ENCODE measurements at places on chromosomes 4 and X.

GRCh38 chrX:23666282-23666681, 1.0 kb upstream of the PRDX4 start:
- DNase-seq, result no peak

DNA sequence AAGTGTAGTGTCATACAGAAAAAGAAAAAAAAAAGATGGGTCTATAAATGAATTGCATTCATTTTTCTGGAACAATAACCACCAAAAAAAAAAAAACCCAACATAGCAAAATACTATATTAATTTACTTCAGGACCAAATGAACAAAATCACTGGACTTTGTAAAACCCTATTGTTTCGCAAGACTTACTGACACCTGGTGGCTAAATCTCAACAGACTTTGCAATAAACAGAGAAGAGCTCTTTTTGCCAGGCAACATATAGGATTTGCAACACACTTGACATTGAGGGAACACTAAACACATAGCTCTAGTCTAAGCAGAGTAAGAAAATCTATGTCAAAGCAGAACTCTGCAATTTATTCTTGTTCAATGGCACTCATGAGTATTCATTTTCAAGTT, 990.2 kb downstream of the STPG2 start:
- DNase-seq, result no peak

- DNase-seq, result no peak
Observed at GRCh38 chrX:69505772-69506616, 1.9 kb downstream of the NALF2 start.

GRCh38 chr4:566508-567295, 9.4 kb downstream of the TMEM271 start:
- DNase-seq, result no peak

GRCh38 chr4:126559961-126560360, 1072.8 kb upstream of the INTU start:
- no peak for DNase-seq

DNA sequence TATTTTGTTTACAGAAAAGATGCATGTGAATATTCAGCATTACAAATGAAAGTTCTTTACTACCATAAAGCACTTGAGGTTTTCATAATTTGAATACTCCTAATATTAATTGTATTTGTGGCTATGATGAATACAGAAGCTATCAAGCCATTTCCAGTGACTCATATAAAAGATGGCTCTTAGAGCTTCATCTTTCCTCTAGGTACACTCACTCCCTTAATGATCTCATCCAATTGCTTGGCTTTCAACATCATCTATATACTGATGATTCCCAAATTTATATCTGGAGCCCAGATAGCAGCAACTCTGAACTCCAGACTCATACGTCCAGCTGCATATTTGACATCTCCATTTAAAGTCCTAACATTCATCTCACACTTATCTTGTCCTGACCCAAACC, 183.4 kb upstream of the FAM241A start:
- DNase-seq, result peak; percentile 49

- peak; percentile 39 for DNase-seq
Observed at GRCh38 chr4:5940470-5941203, 47.8 kb upstream of the CRMP1 start.

GRCh38 chr4:7993671-7994070, 54.0 kb upstream of the AFAP1 start:
- DNase-seq, result no peak

DNA sequence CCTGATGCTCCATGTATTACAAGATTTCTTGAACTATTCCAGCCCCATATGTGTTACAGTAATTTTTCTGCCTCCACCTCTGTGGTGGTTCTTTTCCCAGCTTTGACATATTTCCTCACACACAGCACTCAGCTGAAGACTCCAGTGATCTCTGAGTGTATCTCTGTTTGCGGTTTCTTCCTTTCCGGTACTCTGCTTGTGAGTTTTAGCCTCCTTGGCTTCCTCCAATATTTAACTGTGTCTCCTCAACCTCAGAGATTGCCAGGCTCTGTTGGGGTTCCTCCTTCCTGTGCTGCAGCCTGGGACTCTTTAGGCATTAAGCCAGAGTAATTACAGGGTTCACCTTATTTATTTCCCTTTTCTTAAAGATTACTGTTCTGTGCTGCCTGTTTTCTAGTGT, 73.2 kb downstream of the NFKB1 start:
- no peak for DNase-seq

GRCh38 chr4:141409556-141409955, 188.9 kb downstream of the ZNF330 start:
- no peak for DNase-seq

- DNase-seq, result no peak
Observed at GRCh38 chrX:88883200-88883599, 136.2 kb downstream of the CPXCR1 start.

DNA sequence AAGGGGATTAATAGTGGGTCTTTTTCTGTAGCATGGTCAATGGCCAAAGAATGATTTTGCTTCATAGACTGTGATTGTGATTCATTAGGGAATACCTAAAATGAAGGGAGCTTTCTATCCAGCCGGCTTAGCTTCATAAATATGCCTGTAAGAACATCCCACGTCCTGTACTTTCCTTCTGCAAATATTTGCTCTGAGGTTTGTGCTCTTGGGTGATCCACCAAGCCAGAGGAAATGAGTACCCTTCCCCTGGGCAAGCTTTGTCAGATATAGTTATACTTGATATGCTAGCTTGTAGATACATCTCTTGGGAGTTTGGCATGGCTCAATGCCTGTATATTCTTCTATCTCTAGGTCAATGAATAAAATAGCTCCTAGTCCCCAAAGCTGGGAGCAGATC, 28.2 kb upstream of the SPARCL1 start:
- DNase-seq, result no peak

DNA sequence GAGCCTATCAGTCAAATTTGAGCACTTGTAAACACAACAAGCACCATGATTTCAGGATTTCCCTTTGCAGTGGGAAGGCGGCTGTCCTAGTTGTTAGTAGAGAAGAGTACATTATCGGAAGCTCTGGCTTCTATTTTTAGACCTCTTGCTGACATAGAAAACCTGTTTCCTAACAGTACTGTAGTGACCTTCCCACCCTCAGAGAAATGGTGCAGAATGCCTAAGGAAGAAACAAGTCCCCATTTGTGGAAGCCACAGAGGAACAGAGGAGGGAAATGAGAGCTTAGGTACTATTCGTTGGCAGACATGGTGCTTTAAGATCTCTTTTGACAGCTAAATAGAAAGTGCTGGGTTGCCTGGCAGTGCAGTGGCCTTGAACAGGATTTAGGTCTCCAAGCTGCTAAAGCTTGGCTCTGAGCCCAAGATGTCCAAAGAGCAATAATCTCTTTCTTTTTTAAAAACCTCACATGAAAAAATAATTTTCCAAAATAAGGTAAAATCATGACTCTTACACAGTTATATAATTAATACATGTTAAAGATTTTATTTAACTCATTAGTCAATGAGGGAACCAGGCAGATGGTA, 24.9 kb downstream of the GLRA2 start:
- DNase-seq, result no peak

DNA sequence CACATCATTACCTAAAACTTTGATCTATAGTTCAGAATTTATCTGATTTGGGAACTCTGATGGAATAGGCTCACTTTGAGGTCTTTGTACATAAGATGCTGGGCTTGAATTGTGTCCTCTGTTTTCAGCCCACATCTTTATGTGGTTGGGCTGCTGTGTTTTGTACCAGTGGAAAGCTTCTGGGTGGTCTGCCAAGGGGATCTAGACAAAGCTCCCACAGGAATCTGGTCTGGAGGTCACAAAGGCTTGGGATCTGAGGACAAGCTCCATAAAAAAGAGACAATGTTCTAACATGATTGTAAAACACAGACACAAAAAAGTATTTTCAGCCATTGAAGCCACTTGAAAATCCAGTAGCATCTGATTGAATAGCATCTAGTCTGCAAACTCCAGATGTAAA, 393.5 kb upstream of the PITX2 start:
- no peak for DNase-seq

GRCh38 chrX:41236629-41237028, 97.3 kb upstream of the DDX3X start:
- DNase-seq, result no peak

DNA sequence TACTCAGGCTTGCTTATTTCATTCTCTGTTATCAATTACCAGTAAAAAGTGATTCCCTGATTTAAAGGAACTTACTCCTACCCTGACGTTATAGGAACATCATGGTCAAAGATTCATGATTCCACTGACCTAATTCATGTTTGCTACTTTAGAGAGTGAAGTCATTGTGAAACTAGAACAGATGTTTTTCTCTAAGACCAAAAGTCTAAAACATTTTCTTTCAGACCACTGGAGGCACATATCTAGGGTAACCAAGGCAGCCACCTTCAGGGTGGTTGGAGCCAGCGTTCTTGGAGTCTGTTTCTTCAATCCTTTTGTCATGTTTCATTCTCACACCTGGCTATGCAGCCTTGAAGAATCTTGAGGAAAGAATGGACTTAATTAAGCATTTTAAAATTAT, 77.8 kb downstream of the GALNTL6 start:
- DNase-seq, result no peak

DNA sequence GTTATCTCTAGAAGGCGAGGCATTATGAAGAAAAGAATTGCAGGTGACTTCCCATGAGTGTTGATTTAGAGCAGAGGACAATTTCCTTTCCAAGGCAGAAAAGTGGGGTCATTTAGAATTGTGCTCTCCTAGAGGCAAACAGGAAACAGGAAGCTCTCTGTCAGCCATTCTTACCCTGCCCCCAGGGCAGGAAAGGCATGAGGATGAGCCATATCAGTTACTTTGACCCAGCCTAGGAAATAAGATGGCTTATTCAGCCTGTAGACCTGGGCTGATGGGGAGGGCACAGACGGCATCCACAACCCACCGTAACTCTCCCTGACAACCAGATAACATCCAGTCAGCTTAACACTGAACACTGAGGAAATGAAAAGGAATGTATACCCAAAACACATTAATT, 88.8 kb upstream of the KDR start:
- DNase-seq, result peak; percentile 26

DNA sequence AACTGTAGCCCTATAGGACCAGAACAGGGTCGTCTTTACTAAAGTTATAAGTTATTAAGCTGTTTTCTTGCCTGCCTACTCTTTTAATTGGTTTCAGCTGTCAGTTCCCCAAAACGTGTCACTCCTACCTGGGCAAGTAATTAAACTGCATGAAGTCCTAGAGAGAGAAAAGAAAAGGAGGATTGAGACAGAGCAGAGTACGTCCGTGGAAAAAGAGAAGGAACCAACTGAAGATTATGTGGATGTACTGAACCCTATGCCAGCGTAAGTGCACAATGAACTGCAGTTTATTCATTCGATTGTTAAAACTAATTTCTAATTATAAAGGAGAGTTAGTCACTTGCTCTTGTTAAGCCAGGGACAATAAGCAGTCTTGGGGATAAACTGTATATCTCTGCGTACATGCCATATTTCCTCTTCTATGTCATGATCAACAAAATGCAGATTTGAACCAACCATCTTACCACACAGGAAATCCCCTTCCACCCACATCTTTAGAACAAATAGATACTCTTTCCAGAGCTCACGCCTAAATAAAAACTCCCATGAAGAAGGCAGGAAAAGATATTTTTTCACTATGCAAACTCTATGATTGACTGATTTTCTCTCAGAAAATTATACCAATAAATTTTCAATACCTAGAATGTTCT, 22.8 kb downstream of the STAP1 start:
- no peak for DNase-seq

GRCh38 chrX:19776753-19777152, 110.6 kb downstream of the SH3KBP1 start:
- no peak for DNase-seq

GRCh38 chrX:39900777-39901170, 197.0 kb downstream of the BCOR start:
- DNase-seq, result no peak

DNA sequence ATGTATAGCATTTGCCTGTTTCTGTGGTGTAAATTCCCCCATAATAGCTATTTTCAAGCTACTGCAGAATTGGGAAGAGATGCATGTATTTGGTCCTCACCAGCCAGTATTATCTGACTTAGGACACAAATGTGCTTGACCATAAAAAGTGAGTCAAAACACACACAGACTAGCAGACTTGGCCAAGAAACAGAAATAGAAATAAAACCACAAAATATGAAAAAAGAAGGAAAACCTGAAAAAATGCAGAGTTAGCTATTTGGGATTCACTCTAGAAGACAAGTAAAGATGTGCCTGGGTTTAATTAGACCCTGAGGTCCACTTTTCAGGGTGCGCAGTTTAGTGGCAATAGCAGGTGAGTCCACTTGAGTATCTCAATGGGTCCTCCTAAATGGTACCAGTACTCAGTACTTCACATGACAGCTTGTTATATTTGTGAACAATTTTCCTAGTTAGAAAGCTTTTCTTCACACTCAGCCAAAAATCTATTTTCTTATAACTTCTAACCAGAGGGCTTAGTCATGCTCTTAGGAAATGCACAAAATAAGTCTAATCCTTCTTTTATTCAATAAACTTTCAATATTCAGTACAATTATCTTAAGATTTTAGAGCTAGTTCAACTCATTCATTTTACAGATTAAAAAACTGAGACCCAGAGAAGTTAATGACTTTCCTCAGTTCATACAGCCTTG, 108.7 kb upstream of the JADE1 start:
- no peak for DNase-seq

- DNase-seq, result no peak
Observed at GRCh38 chrX:37692918-37693317, 7.3 kb downstream of the XK start.

DNA sequence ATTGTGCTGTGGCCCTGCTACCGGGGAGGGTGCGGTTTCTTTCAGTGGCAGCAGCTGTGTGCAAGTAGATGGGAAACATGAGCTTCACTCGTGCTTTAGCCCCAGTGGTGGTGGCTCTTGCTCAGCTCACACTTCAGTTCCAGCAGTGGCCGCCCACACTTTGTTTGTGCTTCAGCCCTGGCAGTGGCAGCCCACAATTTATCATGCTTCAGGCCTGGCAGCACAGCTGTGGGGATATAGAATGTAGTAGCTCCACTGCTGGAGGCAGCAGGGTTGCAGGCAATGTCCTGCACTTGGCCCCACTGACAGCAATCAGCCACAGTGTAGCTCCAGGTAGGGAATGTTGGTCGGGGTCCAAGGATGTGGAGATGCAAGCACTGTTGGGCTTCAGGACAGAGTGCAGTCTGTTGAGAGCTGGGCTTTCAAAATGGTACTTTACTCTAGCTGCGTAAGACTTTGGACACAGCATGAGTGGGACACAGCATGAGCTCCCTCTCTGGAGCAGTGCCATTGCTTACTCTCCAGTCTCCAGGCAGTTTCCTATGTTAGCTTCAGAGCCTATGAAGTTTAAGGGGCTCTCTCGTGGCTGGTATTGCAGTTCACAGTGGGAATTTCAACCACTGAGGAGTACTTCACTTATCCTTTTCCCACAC, 413.1 kb downstream of the PDGFC start:
- DNase-seq, result no peak
